Stimulated activated CD8-positive, alpha-beta memory T cell treated with anti-CD3 and anti-CD28 coated beads, Interleukin-2, amount 100 ng/mL, for 1 hour (primary cell): ENCODE measurements at places on chromosomes 2 and 18.
A peak's percentile ranks its signal among the peaks of the same experiment; 100 is the strongest.

DNA sequence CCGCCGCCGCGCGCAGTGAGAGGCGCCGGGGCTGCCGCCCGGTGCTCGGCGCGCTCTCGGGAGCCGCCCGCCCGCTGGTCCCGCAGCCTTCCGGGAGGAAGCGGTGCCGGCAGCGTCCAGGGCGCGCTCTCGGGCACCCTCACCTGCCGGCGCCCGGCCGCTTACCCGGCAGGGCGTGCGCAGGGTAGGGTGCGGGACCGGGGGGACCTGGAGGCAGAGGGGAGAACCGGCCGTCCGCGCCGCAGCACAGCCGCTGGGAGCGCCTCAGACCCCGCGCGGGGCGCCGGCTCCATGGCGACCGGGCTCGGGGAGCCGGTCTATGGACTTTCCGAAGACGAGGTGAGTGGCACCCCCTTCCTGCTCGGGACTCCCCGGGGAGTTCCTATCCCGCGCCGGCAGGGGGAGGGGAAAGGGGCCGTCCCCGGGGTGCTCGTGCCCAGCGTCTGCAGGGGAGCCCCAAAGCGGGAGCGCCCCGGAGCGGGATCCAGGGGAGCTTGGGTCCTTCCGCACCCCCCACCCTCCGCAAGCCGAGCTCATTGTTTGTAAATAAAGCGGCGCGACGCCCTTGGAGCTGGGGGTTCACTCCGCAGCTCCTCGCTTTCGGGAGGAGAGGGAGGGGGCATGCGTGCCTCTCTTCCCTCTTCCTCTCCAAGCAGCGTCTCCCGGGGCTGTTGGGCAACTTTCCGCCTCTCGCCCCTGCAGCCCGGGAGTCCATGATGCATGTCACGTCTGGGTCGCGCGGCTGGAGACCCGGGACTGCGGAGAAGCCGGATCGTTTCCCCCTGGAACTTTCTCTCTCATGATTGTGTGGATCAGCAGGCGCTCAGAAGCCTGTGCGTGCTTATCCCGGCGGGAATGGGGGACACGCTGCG lies 580 bp downstream of the NEDD4L start:
- DNase-seq = peak; percentile 20

DNA sequence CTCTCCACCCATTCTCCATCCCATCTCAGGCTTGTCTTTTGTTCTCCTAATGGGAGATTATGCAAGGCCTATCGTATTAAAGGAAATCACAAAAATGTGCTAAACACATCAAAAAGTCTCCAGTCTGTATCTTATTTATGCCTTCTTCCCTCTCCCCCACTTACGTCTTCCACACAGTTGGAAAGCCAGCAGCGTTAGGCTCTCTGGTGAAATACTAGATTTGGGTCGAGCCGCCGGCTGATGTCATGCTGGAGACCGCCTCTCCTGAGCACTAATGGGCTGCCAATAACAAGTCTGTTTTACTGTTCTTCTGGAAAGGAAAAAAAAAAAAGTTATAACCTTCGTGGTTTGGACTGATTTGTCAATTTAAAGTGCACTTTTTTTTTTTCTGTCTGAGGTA lies 182.7 kb upstream of the SIX2 start:
- no peak for DNase-seq

DNA sequence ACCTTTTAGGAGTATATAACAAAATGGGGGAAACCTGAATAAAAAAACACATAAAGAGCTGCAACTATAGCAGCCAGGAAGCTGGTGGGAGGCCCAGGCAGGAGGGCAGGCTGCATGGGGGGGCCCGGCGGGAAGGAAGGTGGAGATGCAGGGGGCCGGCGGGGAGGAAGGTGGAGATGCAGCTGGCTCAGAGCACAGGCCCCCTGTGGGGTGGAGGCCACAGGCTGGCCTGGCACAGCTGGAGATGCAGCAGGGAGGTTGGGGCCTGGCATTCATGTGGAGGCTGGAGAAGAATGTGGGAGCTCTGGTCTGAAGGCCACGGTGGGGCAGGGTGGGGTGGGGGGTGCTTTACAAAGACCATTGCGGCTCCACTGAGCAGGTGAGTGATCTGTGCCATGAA lies 31.4 kb downstream of the FAM228A start:
- DNase-seq = no peak

GRCh38 chr18:74861154-74861553 lies 263.5 kb downstream of the ZNF407 start:
- DNase-seq = no peak

- DNase-seq = no peak
These were observed 6.0 kb upstream of the CRYBA2 start for GRCh38 chr2:218999021-218999880.

GRCh38 chr2:238494573-238494961 lies 67.8 kb downstream of the ASB1 start:
- DNase-seq = no peak

GRCh38 chr2:85830645-85831044 lies 58.1 kb downstream of the ST3GAL5 start:
- DNase-seq = no peak

- DNase-seq = no peak
These were observed 105.8 kb upstream of the PID1 start for GRCh38 chr2:229376866-229377265.

DNA sequence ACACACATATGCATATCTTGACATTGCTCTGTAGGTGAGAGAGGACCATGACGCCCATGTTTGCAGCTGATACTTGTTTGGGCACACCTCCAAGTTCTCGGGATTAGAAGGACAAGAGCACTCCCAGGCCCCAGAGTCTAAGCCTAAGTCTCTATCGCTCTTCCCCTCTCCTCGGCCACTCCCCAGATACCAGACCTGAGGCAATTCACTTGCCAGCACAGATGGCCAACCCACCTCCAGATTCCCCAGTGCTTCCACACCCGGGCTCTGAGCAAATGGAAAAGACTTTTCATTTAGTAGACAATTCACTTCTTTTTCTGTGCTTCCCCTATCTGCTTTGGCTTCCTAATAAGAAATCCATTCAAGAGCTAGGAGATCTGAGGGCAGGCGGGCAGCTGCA lies 32.9 kb downstream of the EHD3 start:
- no peak for DNase-seq

- DNase-seq = no peak
These were observed 2.2 kb downstream of the MYT1L start for GRCh38 chr2:2328848-2329247.

- no peak for DNase-seq
These were observed 33.3 kb downstream of the UXS1 start for GRCh38 chr2:106160786-106161261.

DNA sequence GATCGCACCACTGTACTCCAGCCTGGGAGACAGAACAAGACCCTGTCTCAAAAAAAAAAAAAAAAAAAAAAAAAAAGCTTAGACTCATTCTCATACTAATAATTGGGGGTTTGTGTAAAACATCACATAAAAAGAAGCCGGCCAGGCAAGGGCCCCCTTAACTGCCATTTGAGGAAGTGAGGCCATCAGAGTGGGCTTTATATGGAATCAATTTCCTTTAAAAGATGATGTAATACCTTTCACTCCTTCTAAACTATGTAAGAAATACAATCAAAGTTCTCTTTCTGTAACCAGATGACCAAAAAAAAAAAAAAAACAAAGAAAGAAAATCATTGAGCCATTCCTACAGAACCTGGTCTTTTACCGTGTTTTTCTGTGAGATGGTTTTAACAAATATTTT lies 13.1 kb upstream of the GPR55 start:
- no peak for DNase-seq

GRCh38 chr2:14628901-14629300 lies 3.6 kb upstream of the LRATD1 start:
- no peak for DNase-seq

DNA sequence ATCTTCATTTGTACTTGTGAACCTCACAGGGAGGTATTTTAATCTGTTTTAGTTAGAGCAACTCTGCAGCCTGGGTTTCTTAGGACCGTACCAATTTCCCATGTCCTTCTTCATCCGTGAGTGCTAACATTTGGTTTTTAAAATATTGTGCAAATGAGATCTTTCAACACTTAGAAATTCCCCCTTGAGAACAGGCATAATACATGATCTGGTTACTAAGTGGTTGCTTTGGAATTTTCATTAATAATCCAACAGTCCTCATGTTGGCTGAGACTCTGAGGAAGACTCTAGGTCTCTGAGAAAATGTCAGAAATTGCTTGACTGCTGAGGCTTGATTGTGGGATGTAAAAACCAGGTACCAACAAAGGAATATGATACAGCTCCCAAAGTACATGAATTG lies 125.6 kb upstream of the CDCA7 start:
- no peak for DNase-seq

DNA sequence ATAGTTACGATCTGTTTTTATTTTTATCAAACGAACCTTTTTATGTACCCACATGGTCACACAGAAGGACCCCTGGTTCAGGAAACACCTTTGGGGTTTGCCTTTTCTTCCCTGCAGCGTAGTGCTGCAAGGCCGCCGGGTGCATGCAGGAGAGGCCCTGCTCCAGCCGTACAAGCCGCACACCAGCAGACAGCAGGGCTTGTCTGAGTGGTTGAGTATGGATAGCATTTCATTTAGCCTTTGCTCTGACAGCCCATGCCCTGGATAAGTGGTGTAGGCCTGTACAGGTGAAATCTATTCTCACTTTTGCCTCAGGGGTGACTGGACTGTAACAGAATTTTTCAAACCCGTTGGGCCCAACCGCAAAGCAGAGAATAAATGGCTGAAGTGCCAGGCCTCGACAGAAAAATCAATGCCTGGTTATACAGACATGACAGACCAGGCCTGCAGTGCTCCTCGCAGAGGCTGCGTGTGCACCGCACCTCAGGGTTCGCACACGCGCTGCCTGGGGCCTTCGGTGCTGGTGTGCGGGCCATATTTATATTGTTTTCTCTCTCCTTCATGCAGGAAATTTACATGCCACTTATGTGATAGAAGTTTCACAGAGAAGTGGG lies 279.1 kb downstream of the ZNF407 start:
- no peak for DNase-seq

GRCh38 chr2:148554459-148555247 lies 89.9 kb upstream of the EPC2 start:
- no peak for DNase-seq

DNA sequence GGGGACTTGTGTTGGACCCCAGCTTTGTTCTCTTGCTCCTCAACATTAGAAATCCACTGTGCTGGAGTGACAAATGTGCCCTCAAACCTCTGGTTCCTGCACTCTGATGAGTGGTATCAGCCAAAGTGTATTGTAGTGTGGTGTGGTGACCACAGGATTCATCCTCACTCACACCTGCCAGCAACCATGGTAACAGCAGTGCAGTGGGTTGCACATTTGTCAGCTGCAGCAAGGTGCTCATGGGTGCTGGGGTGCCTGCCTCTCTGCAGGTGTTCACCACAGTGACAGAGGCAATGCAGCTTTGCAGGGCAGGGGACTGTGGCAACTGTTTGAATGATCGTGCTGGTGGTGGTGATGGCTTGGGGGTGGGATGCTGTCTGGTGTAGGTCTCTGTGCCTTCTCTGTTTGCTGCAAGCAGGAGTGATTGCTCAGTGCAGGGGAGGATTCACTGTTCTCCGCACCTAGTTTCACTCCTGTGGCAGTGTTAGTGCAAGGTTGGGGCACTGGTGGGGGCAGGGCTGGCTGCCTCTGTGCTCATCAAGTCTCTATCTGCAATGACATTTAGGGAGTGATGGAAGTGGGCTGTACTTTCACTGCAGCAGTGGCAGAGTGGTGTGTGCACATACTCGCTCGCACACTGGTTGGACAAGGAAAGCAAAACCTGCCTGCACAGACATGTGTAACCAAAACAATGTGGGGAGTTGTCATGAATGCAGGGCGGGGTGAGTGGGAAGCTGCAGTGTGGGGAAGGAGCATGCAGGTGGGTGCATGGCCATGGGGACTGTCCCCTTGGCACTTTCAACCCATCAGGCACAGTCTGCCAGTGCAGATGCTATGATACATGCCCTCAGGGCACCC lies 301.1 kb downstream of the PIK3C3 start:
- no peak for DNase-seq

- no peak for DNase-seq
These were observed 122.5 kb upstream of the RND3 start for GRCh38 chr2:150609831-150610582.
